ENCODE measurements at places on chromosomes 7 and 10.

DNA sequence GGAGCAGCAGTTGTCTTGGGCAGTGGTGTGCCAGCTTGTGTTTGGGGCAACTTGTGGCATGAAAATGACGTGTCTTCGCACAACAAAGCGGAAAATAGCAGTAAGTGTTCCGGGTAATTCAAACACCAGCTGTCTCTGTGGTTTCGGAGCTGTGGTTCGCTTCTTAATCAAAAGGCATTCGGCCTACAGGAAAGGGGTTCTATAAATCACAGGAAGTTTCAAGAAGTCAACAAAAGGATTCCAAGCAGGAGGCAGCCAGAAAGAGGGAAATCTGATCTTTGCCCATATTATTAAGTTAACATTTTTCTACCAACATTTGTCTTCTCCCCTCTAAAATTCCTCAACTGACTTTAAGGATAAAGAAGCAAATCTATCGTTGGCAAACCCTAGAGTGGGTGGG is 353.4 kb downstream of the FGFR2 start:
- no peak for DNase-seq

DNA sequence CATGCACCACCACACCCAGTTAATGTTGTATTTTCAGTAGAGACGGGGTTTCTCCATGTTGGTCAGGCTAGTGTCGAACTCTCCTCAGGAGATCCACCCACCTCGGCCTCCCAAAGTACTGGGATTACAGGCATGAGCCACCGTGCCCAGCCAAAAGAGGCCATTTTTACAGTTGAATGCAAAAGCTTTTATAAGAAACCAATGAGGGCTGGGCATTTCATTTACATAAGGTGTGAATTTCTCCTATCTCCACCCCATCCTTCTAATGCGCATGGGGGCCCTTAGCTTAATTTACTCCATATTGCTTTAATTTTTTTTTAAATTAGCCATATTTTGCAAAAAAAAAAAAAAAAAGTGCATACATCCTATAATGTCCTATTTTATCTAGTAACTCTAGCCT is 25.1 kb upstream of the EIF4H start:
- DNase-seq = no peak

GRCh38 chr7:156903232-156903909 is 10.4 kb upstream of the LMBR1 start:
- peak; percentile 60 for DNase-seq

DNA sequence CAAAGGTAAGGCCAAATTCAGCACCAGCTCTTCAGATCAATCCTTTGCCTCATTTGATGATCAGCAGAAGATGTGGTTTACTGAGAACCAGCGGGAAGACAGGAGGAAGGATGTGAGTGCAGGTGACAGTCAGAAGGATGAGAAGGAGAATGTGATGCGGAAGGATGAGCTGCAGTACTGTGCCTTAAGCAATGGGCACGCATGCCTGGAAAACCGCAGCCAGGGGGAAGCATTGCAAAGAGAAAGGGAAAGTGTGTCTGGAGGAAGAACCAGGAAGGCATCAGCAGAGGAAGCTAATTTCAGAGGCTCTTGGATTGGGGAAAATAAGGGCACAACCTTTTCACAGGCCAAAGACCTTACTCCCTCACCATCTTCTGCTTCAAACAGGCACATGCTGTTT is 25.7 kb downstream of the C10orf71 start:
- no peak for DNase-seq

GRCh38 chr10:119007211-119007574 is 22.3 kb upstream of the NANOS1 start:
- DNase-seq = no peak

DNA sequence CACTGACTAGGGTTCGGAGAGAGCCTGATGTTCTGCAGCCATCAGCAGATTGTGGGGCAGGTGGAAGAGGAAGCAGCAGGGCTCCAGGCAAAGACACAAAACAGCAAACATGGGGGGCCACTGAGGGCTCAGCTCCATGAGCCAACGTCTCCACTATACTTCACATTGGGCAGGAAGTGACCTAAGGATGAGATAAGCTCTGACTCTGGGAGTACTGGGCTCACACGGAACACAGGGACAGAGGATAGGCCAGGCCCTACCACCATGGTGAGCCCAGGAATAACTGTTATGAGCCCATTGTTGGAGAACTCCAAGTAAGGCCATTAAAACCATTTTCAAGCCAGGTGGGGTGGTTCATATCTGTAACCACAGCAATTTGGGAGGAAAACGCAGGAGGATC is 14.9 kb upstream of the MRPS24 start:
- DNase-seq = peak; percentile 54

GRCh38 chr10:28202941-28203352 is 99.9 kb downstream of the MPP7 start:
- DNase-seq = no peak

DNA sequence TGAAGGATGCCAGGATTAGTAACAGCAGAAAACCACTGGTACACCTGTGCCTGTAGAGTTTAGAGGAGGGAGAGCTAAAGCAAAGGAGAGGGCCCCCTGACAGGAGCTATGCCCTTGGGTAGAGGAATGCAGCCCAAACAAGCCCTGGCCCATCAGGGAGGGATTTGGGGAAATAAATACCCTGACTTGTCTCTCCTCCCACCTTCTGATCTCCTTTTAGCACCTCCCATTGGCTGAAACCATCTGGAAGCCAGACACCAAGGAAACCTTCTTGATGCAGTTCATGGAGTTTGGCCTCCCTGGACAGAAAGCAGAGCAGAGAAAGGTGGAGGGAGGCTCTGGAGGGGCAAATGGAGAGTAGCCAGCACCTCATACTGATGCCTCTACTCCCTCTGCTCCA is 45.3 kb downstream of the ADRA2A start:
- DNase-seq = no peak

DNA sequence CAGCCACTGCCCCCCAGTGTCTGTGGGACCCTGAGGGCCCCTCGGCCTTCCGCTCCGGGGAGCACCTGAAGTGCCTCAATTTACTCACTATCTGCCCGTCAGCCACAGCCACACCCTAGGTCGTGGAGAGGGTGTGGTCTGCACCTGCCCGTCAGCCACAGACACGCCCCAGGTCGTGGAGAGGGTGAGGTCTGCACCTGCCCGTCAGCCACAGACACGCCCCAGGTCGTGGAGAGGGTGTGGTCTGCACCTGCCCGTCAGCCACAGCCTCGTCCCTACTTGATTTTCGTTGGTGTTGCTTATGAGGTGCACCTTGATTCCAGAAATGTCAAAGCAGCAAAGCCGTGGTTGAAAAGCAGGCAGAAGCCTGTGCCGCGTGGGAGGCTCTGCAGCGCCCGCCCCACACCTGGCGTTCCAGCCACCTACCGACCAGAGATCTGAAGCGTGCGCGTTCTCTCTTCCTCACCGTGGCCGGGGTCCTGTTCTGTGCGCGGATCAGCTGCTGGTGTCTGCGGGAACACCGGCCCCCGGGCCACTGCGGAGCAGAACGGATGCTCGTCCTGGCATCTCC is 101.6 kb downstream of the DYNC2I1 start:
- no peak for DNase-seq

- DNase-seq = no peak
These were observed 46.6 kb upstream of the COL1A2 start for GRCh38 chr7:94348142-94348541.

Data from RKO (cell line).